ENCODE measurements at places on chromosomes 12 and 14.

- DNase-seq, result no peak
Observed at GRCh38 chr12:64395739-64396138, 5.2 kb upstream of the C12orf56 start.

DNA sequence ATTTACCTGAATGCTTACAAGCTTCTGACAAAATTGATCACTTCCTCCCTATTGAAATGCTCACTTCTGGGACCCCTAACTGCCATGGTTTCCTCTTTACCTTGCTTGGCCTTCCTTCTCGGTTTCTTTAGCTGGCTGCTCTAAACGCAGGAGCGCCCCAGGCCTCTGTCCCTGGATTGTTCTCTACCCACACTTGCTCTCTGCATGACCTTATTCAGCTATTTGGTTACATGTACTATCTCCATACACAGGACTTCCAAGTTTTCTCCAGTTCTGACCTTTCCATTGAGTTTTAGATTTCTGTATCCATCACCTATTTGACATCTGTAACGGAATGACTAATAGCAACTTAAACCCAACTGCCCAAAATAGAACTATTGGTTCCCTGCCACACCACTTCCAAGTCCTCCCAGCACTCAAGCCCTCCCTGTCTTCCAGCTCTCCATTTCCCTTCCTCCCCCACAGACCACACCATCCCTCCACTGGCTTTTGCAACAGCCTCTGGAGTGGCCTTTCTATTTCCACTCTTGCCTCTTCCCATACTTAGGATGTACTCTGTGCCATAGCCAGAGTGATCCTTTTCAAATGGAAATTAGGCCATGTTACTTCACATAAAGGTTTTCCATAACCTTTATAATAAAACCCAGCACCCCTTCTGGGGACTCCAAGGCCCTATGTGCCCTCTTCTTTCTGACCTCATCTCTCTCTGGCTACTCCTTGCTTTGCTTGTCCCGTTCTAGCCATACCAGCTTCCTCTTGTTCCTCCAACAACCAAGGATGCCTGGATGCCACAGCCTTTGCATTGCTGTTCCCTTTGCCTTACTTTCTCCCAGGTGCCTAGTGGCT lies 202.2 kb downstream of the AEBP2 start:
- no peak for DNase-seq

- DNase-seq, result no peak
Observed at GRCh38 chr14:37593511-37594237, 1.4 kb downstream of the FOXA1 start.

DNA sequence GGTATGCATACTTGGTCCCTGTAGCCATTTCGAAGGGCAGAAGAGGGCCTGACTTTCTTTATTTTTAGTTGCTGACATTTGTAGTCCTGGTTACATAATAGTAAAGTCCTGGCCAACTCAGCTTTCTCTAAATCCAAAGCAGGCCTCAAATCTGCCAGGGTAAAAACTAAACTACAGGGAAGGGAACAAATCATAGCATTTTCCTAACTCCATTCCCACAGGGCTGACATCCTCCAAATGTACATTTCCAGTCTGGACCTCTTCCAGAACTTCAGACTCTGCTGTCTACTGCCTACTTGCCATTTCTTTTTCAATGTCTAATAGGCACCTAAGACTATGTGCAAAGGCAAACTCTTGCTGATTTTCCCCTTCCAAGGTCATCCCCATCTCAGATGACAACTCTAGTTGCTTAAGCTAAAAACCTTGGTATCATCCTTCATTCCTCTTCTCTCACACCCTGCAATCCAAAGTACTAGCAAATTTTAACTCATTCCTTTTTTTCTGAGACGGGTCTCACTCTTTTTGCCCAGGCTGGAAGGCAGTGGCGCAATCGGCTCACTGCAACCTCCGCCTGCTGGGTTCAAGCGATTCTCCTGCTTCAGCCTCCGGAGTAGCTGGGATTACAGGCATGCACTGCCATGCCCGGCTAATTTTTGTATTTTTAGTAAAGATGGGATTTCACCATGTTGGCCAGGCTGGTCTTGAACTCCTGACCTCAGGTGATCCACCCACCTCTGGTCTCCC lies 2.0 kb downstream of the DDIT3 start:
- no peak for DNase-seq

GRCh38 chr12:40854604-40855003 lies 162.4 kb downstream of the CNTN1 start:
- no peak for DNase-seq
